CD4-positive, alpha-beta T cell treated with Interferon alpha-2 for 1 hour (primary cell): ENCODE measurements at places on chromosomes 7 and 10.
A peak's percentile ranks its signal among the peaks of the same experiment; 100 is the strongest.

DNA sequence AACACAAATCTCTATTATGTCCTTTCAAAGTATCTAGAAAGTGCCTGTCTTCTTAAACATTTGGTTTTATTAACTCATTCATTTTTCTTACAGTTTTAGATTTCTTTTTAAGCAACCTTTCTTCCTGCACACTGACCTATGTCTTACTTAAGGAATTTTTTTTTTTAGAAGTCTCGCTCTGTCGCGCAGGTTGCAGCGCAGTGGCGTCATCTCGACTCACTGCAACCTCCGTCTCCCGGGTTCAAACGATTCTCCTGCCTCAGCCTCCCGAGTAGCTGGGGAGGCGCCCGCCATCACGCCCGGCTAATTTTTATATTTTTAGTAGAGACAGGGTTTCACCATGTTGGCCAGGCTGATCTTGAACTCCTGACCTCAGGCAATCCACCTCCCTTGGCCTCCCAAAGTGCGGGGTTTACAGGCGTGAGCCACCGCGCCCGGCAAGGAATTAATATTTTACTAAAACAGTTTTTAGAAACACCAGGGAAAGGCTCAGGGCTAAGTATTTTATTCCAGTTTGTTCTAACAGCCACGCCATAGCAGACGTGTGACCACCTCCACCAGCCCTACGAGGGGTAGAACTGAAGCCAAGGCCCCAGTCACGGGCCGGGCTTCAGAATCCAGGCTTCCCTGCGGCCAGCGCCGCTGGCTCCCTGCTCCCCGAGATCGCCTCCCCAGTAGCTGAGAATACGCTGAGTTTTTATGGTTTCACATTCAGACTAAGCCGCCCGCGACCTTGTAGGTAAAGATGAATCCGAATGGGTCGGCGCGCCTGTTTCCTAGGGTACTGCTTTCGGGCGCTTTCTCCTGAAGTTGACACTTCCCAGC, 941 bp upstream of the LUC7L2 start:
- DNase-seq: peak; percentile 36

- DNase-seq: no peak
Measured at GRCh38 chr7:125197731-125198393, 268.2 kb upstream of the POT1 start.

GRCh38 chr7:80665526-80665925, 27.1 kb downstream of the CD36 start:
- no peak for DNase-seq

- DNase-seq: peak; percentile 32
Measured at GRCh38 chr10:31320550-31321211, 1.7 kb downstream of the ZEB1 start.

GRCh38 chr10:124180947-124181549, 87.7 kb upstream of the CHST15 start:
- DNase-seq: no peak

- no peak for DNase-seq
Measured at GRCh38 chr7:17440831-17441230, 142.4 kb downstream of the AHR start.

DNA sequence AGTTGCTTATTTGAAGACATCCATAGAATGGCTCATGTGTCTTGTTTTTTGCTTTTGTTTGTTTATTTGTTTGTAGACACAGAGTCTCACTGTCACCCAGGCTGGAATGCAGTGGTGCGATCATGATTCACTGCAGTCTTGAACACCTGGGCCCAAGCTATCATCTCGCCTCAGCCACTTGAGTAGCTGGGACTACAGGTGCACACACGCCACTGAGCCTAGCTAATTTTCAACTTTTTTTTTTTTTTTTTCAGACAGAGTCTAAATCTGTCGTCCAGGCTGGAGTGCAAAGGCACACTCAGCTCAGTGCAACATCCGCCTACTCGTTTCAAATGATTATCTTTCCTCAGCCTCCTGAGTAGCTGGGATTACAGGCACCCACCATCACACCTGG, 83.3 kb upstream of the KLF6 start:
- DNase-seq: no peak

DNA sequence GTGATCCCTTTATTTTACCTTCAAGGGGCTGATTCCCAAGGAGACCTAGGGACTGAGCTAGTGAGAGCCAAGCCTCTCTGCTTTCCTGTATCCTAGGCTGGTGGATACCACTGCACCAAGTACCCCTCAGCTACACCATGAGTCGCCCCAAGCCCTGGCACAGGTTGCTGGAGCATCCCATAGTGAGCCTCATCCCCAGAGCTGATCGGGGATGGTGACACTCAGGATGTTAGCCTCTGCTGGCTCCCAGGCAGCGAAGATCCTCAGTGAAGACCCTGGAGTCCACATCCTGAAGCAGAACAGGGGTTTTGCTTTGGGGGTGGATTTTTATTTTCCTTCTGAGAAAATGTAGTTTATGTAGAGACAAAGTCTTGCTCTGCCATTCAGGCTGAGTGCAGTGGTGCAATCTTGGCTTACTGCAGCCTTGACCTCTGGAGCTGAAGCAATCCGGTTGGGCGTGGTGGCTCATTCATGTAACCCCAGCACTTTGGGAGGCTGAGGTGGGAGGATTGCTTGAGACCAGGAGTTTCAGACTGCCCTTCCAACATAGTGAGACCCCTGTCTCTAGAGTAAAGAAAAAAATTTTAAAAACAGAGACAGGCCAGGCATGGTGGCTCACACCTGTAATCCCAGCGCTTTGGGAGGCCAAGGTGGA, 12.5 kb upstream of the ZNF212 start:
- no peak for DNase-seq

DNA sequence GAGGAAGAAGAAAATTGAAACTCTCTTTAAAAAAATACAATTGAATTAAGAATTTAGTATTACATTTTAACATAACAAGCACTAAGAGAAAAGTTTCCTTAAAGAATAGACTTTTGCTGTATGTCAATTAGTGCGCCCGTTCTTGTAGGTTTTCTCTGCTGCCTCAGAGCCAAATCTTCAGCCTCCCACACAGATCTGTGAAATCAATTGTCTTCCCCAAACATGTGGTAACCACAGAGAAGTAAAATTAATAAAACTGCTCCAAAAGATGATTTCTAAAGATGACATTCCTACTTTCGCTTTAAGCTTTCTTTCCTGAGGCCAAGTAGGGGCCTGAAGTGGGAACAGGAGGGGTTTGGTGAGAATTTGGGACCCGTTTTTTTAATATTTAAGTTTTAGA, 113.2 kb upstream of the ADO start:
- no peak for DNase-seq

- DNase-seq: no peak
Measured at GRCh38 chr7:29569648-29570047, 6.0 kb downstream of the PRR15 start.

GRCh38 chr10:1423676-1424253, 313.6 kb downstream of the ADARB2 start:
- DNase-seq: no peak

GRCh38 chr10:45424668-45425404, 50.8 kb downstream of the ALOX5 start:
- DNase-seq: no peak

DNA sequence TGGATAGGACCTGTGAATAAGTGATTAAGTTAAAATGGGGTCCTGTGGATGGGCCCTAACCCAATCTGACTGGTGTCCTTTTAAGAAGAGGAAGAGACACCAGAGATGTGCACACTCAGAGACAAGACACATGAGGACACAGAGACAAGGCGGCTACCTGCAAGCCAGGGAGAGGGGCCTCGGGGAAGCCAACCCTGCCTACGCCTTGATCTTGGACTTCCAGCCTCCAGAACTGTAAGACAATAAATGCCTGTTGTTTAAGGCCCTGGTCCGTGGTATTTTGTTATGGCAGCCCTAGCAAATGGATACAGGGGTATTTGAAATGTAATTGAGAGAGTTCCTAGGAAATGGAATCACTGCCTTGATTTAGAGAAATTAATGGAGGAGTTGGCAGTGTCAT, 225.3 kb downstream of the SKAP2 start:
- DNase-seq: no peak

DNA sequence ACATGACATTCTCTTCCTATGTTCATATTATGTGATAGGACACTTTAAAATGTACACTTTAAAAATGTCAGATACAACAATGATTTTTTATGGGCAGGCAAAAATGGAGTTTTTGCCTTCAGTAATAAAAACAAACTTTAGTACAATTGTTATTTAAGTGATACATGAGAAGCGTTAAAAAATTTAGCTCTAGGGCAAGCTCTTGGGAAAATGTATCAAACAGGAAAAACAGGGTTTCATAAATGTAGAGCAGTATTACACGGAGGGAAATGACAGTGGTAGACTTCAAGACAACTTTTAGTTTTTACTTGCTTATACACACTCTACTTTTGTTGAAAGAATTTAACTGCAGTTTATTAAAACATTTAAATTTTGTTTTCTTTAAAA, 1.5 kb downstream of the FHIP2A start:
- no peak for DNase-seq

- no peak for DNase-seq
Measured at GRCh38 chr7:32774541-32774951, 117.0 kb downstream of the KBTBD2 start.

DNA sequence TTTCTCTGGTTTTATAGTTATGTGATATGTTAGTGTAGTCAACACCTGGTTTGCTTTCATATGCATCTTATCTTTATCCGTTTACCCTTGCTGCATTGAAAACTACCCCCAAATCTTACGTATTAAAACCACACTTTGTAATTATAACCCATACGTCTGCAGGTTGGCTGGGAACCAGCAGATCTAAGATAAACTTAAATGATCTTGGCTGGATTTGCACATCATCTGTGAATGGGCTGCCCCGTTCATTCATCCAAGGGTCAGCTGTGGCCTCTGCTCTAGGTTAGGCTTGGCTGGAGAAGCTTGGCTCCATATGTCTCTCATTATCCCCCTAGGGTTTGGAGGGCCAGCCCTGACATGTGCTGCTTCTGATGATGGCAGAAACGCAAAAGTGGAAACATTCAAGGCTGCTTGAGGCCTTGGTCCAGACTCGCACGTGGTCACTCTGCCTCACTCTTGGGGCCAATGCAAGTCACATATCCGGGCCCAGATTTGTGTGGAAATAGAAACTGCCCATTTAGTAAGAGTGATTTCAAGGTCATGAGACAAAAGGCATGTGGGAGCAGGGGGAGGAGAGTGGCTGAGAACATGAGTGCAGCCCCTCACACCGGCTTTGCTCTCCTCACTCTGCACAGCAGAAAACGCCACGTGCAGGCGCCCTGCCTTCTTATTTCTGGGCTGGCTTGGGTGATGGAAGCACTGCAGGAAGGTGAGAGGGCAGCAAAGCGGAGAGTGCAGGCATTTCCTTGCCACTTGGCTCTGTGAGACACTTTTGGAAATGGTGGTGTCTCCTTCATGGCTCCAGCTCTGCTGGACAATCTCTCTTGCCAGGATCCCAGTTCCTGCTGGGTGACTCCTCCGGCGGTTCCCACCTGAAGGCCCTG, 553.8 kb downstream of the GLRX3 start:
- no peak for DNase-seq

GRCh38 chr10:19302117-19302516, 253.5 kb downstream of the MALRD1 start:
- no peak for DNase-seq

GRCh38 chr10:21810582-21811244, 192.8 kb downstream of the DNAJC1 start:
- no peak for DNase-seq

- DNase-seq: no peak
Measured at GRCh38 chr10:81909453-81909852, 34.5 kb downstream of the NRG3 start.

DNA sequence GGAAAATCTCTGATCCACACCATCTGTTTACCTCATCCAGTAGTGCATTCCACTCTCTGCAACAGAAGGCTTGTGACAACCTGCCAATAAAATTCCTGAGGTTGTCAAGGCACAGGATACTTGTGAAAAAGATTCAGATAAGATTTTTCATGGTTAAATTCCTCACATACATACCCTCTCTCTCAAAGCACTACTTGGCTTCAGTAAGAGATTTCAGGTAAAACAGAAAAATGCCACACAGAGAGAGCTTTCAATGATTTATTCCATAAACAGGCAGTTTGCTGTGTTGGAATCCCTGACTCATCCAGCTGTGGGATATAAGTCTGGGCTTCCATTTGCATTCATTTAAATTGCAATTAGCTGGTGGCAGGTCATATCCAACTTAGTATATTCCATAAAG, 99.7 kb upstream of the CAV2 start:
- no peak for DNase-seq

- DNase-seq: no peak
Measured at GRCh38 chr10:73892310-73893030, 18.1 kb upstream of the CAMK2G start.

- DNase-seq: peak; percentile 13
Measured at GRCh38 chr10:80356563-80356988, at the start of the genes DYDC1 and DYDC2. Gene DYDC1 (minus strand): TSS chr10:80356755. CDS start chr10:80352601, 4,154 bp downstream. Gene DYDC2 (plus strand): TSS chr10:80356781. CDS start chr10:80362444, 5,663 bp downstream.

DNA sequence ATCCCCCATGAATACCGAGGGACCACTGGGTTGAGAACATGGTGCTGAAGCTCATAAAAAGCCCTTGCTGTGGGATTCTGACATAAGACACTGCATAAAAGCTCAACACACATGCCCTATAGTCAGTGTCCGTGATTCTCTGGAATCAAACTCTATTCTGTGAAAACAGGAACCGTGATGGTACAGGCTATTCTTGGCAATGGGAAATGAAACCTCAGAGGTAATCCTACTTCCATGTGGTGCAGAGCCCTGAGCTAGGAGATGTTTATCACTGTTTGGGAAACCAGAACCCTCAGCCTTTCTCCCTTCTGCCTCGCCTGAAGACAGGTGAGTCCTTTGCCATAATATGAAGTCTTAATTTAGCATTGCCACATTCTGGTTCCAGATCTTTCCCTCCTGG, 80.8 kb upstream of the PRSS1 start:
- DNase-seq: no peak
